Omental fat pad (tissue), 4 donors: ENCODE measurements at places on chromosomes 5 and 9.

- no peak for DNase-seq
These were observed 700.5 kb upstream of the RGMB start for GRCh38 chr5:98072921-98073320.

GRCh38 chr5:129963359-129963758 lies 59.1 kb downstream of the CHSY3 start:
- no peak for DNase-seq

GRCh38 chr5:142325725-142326479 lies 1.1 kb upstream of the SPRY4 start:
- DNase-seq = no peak

DNA sequence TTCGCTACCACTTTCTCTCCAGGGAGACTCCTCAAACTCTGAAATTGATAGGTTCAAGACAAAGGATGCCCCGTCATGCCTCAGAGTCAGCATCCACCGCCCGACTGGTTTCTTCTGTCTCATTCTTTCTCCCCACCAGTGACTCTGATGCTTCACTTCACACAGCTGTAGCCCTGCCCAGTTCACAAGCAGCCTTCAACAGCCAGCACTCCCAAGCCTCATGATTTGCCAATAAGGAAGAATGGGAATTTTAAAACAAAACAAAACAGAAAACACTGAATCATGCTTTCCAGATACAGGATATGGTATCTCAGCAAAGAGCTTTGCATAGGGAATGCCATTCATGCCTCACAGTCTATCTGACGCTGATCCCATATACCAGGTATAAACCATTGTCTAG lies 371.2 kb upstream of the RORB start:
- no peak for DNase-seq

DNA sequence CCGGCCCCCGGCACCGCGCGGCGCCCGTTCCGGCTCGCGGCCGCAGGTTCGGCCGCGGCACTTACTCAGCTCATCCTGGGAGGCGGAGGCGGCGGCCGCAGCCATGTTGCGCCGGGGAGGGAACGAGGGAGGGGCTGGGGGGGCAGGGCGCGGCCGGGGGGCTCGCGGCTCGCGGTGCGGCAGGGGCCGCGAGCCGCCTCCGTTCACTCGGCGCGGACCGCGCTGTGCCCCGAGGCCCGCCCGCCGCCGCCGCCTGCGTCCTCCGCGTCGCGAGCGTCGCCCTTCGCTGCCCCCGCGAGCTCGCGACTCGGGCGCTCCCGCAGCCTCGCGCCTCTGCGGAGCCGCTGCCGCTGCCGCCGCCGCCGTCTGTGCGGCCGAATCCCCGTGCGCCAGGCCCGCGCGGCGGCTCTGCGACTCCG lies 735 bp downstream of the ECPAS start:
- DNase-seq = no peak

- no peak for DNase-seq
These were observed 25.2 kb upstream of the CTSV start for GRCh38 chr9:97064176-97064575.

- DNase-seq = no peak
These were observed 155.2 kb downstream of the MEF2C start for GRCh38 chr5:88727705-88728313.

DNA sequence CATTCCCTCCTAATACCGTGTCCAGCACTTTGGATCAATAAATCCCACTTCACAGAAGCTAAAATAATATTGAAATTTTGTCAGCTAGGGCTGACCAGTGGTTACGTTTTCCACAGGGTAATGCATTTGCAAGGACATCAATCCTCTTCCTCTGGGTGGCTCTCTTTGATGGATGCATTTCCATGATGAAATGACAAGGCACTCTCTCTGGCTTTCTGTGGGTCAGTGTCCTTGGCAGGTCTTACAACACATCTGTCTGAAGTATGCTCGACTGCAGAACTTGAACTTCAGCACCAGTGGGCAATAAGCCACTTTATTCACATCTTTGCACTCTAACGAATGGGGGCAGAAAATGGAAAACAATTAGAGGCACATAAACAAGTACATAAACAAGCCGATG lies 330.1 kb downstream of the ADAMTS6 start:
- no peak for DNase-seq

- DNase-seq = no peak
These were observed 395.2 kb upstream of the KIF2A start for GRCh38 chr5:61910771-61911170.

- DNase-seq = no peak
These were observed 5.6 kb downstream of the RBM27 start for GRCh38 chr5:146208916-146209522.

- no peak for DNase-seq
These were observed 66.3 kb downstream of the MAT2B start for GRCh38 chr5:163571744-163572143.

- no peak for DNase-seq
These were observed 66.2 kb downstream of the SFXN1 start for GRCh38 chr5:175544586-175544985.

DNA sequence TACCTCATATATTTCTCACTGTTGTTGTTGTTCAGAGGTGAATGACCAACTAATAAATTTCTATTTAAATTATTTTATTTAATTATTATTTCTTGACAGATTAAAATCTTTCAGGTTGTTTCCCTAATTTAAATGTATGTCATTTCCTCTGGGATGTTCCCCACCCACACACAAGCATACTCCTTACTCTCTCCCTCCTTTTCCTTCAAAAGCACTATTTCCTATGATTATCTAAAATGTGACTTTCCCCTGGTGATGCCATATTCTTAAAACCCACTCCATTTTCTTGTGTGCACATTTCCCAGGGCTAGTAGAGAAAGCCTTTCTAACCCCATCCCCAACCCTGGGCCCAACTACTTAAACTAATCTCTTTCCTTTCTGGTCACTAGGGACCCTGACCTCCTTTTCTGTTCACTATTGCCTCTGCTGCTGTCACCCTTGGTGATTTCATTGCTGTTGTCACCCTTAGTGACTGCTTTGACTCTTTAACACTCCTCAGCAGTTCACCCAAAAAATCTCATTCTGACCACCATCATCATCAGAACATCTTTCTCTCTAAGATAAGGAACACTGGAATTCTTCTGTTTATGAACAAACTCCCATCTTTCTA lies 16.8 kb downstream of the IL33 start:
- no peak for DNase-seq

DNA sequence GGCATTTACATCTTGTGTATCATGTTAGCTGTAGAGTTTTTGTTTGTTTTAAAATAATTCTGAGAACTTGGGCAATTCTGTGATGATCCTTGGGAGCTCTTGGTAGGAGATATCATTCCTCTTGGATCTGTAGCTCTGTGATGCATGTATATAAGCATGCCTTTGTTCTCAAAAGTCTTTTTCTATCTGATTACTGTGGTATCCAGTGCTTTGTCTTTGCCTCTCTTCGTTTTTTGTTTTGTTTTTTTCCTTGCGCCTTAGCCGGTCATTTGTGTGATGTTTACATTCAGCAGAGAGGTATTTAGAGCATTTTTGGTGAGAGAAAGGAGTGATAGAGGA lies 110.0 kb downstream of the PAM start:
- no peak for DNase-seq

DNA sequence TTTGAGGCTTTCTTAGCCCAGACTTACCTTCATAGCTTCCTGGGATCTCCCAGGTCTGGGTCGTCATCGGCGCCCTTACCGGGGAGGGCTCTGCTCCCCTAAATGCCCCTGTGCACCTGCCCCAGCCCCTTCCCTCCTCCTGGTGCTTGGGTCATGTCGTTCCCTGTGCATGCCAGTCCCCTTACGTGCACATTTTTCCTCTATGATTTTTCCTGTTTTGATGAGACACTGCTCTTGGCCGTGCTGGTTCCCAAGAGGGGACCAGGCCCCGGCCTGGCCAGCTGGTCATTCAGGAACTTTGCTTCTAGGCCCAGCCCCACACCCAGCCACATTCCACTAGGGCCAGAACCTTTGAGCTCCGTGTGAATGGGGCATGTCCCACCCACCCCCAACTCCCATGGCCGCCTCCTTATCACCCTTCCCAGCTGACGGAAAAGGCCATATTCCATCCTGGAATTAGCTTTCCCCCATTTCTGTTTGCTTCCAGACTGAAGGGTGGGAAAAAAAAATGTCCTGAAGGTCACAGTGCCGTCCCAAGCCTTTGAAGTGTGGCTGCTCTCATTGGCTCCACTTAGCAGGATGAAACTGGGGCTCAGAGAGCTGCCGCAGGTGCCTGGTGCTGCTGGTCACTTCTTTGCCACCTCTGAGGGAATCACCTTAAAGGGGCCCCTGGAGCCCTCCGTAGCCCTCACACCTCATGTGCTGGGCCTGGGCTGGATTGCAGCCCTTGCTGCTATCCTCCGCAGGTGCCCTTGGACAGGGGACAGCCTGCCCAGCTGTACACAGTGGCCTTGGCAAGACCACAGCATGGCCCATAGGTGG lies 25.1 kb downstream of the ERGIC1 start:
- DNase-seq = no peak

- no peak for DNase-seq
These were observed 2.8 kb downstream of the DELE1 start for GRCh38 chr5:141926434-141926833.

- DNase-seq = no peak
These were observed 2.8 kb downstream of the MAMDC2 start for GRCh38 chr9:70046274-70047070.

- no peak for DNase-seq
These were observed 18.4 kb upstream of the CATSPER3 start for GRCh38 chr5:134949316-134949715.

DNA sequence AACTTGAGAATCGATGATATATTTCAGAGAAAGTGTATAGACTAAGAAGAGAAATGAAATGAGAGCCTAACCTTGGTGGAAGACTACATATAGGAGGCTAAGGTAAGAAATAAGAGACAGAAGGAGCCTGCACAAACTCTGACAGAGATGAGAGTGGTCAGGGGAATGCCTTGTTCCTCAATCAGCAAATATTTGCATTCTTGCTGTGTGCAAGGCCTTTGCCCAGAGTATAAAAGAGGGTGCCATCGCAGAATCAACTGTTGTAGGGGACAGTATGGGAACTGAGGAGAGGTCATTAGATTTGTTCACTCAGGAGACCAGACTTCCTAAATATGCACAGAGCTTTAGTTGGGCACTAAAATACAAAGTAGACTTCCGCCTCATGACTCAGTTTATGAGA lies 137.2 kb downstream of the ATG10 start:
- DNase-seq = no peak

DNA sequence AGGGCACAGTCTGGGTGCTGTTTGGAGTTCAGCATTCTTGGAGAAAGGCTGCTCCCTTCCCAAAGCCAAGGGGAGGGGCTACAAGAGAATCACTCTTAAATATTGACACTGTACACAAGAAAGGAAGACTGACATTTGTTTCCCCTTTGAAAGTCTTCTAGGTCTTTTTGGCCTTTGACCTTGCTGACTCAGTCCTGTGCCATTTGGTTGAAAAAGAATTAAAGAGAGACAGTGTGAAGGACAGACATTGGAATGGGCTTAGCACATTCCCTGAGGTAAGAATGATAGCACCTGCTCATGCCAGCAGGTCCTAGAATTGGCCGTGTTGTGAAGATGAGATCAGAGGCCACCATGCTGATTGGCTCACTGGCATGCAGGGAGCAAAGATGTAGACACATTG lies 271.4 kb upstream of the ZNF608 start:
- no peak for DNase-seq

GRCh38 chr9:92224177-92224576 lies 69.3 kb downstream of the IARS1 start:
- DNase-seq = no peak

DNA sequence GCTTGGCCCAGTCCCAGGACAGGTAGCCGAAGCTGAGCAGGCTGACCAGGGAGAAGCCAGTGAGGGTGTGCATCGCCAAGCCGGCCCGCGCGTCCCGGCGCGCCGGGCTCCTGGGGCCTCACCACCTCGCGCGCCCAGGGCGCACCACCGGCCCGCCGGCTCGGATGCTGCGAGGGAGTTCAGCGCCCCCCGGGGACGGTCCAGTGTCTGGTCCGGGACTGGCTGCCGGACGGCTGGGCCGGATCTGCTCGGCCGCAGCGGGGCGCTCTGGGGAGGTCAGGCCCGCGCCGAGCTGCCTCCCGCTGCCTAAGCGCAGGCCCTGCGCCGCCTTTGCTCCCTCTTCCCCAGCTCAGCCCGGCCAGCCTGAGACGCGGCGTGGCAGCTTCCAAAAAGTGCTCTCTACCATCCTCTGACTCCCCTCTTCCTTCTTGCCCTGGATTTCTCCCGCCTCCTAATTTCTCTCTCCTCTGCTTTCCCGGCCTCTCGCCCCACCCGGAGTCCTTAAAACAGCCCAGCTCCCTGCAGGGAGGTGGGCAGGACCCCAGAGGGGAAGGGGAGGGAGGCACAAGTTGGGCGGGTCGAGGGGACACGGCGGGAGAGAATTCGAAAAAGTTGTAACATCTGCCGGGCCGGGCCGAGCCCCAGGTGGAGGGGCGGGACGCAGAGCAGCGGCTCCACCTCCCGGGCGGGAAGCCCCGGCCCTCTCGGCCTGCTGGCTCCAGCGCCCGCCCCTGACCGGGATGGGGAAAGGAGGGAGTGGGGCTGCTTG lies at the start of gene ARSI:
ARSI (minus strand) TSS at position 605 of the 769 bp plus-strand sequence; CDS start at position 73, 532 bp downstream.
- no peak for DNase-seq

DNA sequence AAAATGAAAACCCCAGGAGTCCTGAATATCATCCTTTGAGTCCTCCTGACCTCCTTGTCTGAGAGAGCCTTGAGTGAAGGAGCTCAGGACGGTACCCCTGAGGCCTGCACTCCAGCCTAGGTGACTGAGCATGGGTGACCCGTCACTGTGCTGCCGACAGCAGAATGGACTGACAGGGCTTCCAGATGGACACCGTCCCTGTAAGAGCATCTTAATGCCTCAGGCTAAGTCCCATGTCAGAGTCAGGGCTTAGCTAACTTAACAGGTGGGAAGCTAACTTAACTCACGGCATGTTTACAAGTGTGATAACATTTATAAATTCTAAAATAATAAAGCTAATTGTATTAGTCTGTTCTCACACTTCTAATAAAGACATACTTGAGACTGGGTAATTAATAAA lies 68.3 kb downstream of the IL6ST start:
- no peak for DNase-seq

- no peak for DNase-seq
These were observed 285.1 kb upstream of the CDH6 start for GRCh38 chr5:30908356-30908755.

GRCh38 chr5:6383376-6383775 lies 5.0 kb upstream of the MED10 start:
- no peak for DNase-seq

DNA sequence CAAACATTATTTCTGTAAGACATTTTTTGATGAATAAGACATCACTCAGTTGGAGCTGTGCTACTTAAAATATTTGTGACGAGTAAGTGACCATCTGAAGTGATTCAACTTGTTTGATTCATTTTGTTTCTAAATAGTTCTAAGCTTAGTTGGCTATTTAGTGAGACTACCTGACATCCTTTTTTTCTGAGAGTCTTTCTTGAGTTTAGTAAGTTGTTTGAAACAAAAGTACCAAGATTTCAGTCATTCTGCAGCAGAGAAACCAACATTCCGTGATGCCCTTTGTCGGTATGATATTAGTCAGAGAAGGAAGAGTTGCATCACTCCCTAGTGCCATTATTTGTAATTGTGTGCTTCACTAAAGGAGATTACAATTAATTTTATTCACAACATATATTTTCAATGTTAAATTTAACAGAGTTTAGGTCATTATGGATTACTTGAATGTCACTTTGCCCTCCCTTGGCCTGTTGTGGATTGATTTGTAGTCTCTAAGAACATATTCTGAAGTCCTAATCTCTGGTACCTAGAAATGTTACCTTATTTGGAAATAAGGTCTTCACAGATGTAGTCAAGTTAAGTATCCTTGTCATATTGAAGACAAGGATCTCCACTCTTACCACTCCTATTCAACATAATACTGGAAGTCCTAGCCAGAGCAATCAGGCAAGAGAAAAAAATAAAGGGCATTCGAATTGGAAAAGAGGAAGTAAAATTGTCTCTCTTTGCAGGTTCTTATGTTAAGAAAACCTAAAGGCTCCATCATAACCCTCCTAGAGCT lies 212.2 kb downstream of the PCSK1 start:
- DNase-seq = no peak
